ENCODE measurements at places on chromosomes 1 and 21. TPM values are rescaled to one million over a fixed set of nuclear protein-coding genes. Genes with fewer than 3 reads are reported as not detected.

The ANKRD35 gene
- total RNA-seq = 0.42 TPM

The IL10 gene
- total RNA-seq = not detected

The TNFAIP8L2 gene
- total RNA-seq = not detected

The C2CD4D gene
- not detected for total RNA-seq

The DESI2 gene
- 43.7 TPM for total RNA-seq

The UMODL1 gene
- not detected for total RNA-seq

The NFIA gene
- 2.7 TPM for total RNA-seq

The KIF2C gene
- 19.1 TPM for total RNA-seq

The PLA2G2D gene
- total RNA-seq = not detected

The CCDC17 gene
- 0.78 TPM for total RNA-seq

The LENEP gene
- not detected for total RNA-seq

The S100A2 gene
- total RNA-seq = 1.4 TPM

The G0S2 gene
- total RNA-seq = 23.6 TPM

The GIPC2 gene
- 1.2 TPM for total RNA-seq

The PROK1 gene
- total RNA-seq = not detected

The C8B gene
- not detected for total RNA-seq

The LAPTM5 gene
- total RNA-seq = not detected

The EIF4G3 gene
- 55.8 TPM for total RNA-seq

The USH2A gene
- total RNA-seq = not detected

The MEX3A gene
- total RNA-seq = 3.3 TPM

The CELA3B gene
- not detected for total RNA-seq

The ZNF684 gene
- total RNA-seq = 6.2 TPM

The GNAT2 gene
- total RNA-seq = not detected

The KDF1 gene
- not detected for total RNA-seq

The MPZ gene
- 0.88 TPM for total RNA-seq

The AIRE gene
- total RNA-seq = under 0.01 TPM

The CR1L gene
- total RNA-seq = not detected

All from smooth muscle cell of the umbilical artery (primary cell).